ENCODE measurements at places on chromosomes 11 and 22.

DNA sequence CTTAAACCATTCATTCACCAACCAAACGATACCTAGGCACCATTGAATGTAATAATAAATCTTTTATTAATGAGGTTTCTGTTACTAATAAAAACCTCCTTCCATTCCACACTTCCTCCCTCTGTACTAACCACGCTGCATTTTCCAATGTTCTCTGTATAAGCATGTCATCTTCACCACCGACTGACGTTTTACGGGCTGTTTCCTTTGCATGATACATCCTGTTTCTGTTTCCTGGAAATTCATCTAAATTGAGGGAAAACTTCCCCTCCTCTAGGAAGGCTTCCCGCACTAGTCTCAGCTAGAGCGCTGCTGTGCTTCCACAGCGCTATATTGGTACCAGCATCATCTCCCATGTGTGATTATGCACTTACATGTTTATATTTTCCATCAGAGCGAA is 2.1 kb downstream of the OR4D10 start:
- DNase-seq, result no peak

GRCh38 chr11:66328302-66329144 is 7.7 kb downstream of the RIN1 start:
- DNase-seq, result no peak

GRCh38 chr11:100851584-100852152 is 164.6 kb downstream of the ARHGAP42 start:
- DNase-seq, result no peak

GRCh38 chr11:40722179-40722795 is 737.2 kb downstream of the LRRC4C start:
- no peak for DNase-seq

- DNase-seq, result no peak
Observed at GRCh38 chr22:33012833-33013450, 45.2 kb downstream of the SYN3 start.

GRCh38 chr11:6602096-6602940 is 1.1 kb downstream of the RRP8 start:
- no peak for DNase-seq

GRCh38 chr22:27461470-27461869 is 340.1 kb downstream of the MN1 start:
- DNase-seq, result peak; percentile 96

DNA sequence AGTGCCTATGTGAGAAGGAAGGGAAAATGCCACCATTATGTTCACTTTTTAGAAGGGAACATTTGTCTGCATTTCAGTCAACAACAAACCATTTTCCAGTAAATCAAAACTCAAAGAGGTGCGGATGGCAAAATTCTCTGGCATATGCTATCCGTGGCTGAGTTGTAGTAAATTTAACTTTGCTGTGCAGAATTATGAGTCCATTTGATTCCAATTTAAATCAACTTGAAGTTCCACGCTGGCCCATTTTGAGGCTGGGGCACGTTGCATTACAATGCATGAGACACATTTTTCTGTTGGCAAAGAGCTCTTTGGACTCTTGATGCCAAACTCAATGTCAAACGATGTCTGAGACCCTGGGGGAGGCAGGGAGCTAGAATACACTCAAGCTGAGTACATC is 211.8 kb downstream of the LRRC4C start:
- DNase-seq, result no peak

GRCh38 chr11:124923296-124923695 is 4.2 kb downstream of the HEPN1 start:
- DNase-seq, result no peak

DNA sequence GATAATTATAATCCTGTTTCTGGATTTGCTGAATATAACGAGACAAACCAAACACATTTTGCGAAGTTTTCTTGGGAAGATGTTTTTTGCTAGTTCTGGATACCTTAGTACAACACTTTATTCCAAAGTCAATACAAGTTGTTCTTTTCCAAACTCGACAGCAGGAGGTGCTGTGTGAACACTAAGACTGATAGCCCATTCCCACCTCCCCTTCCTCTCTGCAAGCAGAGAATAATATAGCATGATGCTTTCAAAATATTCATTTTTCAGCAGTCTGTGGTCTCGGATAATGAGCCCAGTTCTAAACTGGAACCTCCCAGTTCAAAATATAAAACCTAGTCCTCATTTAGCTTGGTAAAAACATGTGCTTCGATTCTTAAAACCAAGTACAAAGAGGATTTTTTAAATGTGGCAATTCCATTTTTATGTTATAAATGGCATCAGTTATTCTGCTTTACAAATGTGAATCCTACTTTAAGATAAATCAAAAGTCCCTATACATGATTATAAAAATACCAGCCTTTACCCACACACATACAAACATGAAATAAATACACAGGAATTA is 129.1 kb downstream of the DCDC1 start:
- DNase-seq, result no peak

DNA sequence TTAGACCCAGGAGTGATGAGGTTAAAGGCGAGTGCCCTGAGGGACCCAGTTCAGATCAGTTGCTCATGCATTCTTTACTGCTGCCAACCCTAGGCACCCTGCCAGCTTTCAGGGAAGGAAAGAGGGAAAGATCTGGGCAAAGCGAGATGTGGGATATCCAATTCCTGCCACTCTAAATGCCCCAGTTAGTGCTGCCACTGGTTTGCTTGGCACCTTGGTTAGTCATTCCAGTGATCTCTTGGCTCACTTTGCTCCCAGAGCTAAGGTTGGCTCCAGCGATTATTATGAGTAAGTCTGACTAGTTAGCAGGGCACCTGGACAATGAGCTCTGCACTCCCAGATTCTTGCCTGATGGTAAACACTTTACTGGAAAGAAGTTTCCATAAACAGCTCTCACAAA is 85.0 kb downstream of the INSC start:
- DNase-seq, result no peak

GRCh38 chr22:38735465-38736256 is 20.1 kb downstream of the SUN2 start:
- DNase-seq, result no peak

DNA sequence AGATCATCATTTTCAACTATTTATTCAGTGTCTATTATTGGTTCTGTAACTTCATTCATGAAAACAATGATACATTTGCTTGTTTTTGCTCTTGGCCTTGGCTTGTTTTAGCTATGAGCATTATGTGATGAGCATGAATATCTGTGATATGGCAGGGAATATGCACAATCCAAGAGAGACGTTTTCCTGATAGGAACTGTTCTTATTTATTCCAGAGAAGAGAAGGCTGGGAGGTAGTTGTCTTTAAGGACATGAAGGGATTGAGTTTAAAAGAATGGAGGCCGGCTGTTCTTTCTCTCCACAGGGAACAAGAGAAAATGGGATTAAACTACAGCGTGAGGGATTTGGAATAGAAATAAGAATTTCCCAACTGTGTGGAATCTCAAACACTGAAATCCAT is 30.3 kb downstream of the BLID start:
- DNase-seq, result no peak

DNA sequence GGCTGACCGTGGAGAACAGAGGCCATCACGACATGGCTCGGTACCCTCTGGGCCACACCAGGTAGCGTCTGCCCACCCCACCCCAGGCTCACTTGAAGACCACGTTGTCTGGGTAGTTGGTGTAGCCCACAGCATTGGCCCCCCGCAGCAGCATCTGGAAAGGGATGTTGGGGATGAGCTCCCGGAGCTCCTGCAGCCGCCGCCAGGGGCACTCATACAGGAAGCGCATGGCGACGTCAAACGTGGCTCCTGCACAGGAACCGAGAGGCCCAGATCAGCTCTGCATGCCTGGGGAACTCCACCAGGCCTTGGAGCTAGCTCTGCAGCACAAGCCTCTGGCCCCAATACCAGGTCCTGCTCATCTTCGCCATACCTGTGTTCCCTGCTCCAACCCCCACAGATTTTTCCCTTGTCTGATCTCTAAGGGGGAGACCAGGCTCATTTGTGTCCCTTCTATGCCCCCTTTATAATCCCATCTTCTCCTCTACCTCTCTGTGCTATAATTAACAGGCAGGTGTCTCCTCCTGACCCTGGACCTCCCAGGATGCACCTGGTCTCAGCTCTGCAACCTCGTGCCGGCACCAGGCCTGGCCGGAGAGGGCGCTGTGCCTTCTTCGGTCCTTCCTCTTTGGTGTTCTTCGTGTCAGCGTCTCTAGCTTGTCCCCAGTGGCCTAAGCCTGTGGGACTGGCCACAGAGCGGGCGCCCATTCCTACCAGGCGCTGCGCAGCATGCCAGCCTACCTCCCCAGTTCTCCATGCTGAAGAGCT is 5.0 kb upstream of the LRFN4 start:
- no peak for DNase-seq

GRCh38 chr11:13118194-13118593 is 109.1 kb downstream of the RASSF10 start:
- peak; percentile 99 for DNase-seq
